CD4-positive, CD25-positive, alpha-beta regulatory T cell (primary cell): ENCODE measurements at places on chromosomes 3 and 15. TPM values are rescaled to one million over a fixed set of nuclear protein-coding genes. Genes with fewer than 3 reads are reported as not detected.

DNA sequence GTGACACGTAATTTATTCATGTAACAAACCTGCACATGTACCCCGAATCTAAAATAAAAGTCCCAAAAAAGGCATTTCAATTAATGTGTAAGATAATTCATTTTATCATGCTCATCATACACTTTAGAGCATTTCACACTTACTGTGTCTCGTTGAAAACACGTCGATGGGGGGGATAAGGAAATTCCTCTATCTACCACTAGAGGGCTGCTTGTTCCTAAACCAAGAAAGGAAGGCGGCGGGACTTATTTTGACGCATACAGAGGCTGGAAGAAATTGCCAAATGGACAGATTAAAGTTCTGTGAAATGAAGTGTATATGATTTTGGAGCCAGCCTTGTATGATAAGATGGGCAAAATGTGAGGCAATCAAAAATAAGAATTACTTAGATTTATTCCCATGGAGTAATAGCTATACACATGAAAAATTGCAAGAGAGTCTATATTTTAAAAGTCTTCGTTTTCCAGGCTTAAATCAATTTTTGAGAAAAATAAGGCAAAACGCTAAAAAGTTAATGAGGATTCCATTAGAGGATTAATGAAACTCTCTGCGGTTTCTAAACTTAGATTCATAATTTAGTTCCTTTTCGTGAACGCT lies 346.8 kb downstream of the CNTN3 start:
- no peaks in the 10 kb centered on the region for H3K36me3 ChIP-seq
- no peaks in the 10 kb centered on the region for H3K27me3 ChIP-seq
- DNase-seq, result peak; percentile 31
- H3K4me1 ChIP-seq, result no peaks in the 10 kb centered on the region

DNA sequence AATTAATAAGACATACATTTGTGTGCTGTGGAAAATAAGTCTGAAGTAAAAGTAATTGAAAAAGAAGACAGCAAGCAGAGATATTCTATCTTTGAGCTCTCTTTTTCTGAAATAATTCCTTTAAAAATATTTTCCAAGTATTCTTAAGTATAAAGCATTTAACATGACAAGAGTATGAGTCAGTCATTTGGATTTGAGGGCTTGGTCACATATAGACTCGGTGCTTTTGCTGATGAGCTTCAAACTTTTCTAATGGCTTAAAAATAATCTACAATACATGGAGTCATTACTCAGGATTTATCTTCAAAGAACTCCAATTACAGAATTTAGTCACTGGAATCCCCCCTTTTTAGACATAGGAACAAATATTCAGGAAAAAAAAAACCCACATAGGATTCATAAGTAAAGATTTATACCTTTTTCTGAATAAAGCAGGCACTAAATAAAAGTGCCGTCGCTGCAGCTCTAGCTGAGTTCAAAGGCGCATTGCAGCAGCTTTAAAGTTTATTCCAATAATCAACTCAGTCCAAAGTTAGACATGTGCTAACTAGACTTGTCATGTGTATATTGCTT lies 147.5 kb downstream of the CTNNB1 start:
- H3K27me3 ChIP-seq, result no peaks in the 10 kb centered on the region
- DNase-seq, result no peak
- H3K4me3 ChIP-seq, result no peak overlapping the region
- H3K4me1 ChIP-seq, result no peaks in the 10 kb centered on the region
- no peak overlapping the region for H3K27ac ChIP-seq
- no peaks in the 10 kb centered on the region for H3K36me3 ChIP-seq

DNA sequence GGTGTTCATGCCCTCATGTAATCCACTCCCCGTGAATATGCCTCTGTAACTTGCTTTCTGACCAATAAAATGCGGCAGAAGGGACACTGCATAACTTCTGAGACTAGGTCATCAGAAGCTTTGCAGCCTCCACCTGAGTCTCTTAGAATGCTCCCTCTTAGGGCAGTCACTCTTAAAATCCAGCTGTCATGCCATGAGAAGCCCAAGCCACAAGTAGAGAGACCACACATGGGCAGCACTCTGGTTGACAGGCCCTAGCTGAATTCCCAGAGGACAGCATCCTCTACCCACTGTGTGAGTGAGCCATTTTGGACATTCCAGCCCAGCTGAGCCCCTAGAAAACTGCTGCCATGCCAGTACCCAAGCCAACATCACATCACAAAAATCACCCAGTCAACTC lies 41.4 kb downstream of the SCAPER start:
- no peaks in the 10 kb centered on the region for H3K27me3 ChIP-seq
- no peak overlapping the region for H3K27ac ChIP-seq
- no peaks in the 10 kb centered on the region for H3K4me1 ChIP-seq
- no peaks in the 10 kb centered on the region for H3K36me3 ChIP-seq
- H3K4me3 ChIP-seq, result no peak overlapping the region
- no peak for DNase-seq

DNA sequence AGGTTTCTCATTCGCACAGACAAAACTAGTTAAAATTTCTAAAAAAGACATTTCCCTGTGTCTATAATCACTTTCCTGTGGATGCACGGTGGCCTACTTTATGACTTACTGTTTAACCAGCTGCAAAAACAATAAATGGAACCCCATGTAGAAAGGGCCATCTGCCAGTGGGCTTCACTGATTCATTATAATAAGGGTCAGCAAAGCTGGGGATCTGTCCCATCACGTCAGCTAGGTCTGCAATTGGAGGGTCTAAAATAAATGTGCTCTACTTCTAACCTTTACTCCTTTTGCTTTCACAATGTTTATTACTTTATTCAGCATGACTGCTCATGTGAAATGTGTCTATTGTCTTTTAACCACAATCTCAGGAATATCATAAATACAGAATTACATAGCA lies 43.1 kb upstream of the NMD3 start:
- no peaks in the 10 kb centered on the region for H3K4me1 ChIP-seq
- peaks cover 5% of the 10 kb centered on the region for H3K27me3 ChIP-seq
- H3K36me3 ChIP-seq, result no peaks in the 10 kb centered on the region

GRCh38 chr3:187740421-187741399 lies 4.6 kb downstream of the BCL6 start:
- H3K4me1 ChIP-seq, result peaks cover 77% of the 10 kb centered on the region
- no peaks in the 10 kb centered on the region for H3K36me3 ChIP-seq
- DNase-seq, result peak; percentile 50
- peak overlapping the region; percentile 97 for H3K4me3 ChIP-seq

DNA sequence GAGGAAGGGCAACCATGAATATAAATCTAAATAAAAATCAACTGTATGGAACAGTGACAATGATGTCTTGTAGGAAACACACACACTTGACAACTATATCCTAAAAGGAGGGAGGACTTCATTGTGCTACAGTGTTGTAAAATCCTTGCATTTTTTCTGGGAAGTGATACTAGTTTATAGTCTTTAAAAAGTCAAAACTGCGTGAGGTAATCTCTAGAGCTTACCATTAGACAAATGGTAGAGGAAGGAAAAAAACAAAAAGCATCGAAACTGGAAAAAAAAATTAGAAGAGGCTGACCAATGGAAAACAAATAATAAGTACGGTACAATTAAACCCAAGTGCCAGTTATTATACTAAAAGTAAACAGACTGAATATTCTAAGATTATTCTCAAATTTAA lies 38.7 kb downstream of the CHSY1 start:
- H3K27me3 ChIP-seq, result no peaks in the 10 kb centered on the region
- no peak for DNase-seq
- no peak overlapping the region for H3K27ac ChIP-seq
- H3K36me3 ChIP-seq, result no peaks in the 10 kb centered on the region
- H3K4me3 ChIP-seq, result no peak overlapping the region

FOXB1 gene
- 4.0 TPM for total RNA-seq

ITIH4 gene
- total RNA-seq, result 71.1 TPM

CCR9 gene
- total RNA-seq, result not detected

ATP8B4 gene
- total RNA-seq, result 2.8 TPM

IQCH gene
- total RNA-seq, result not detected

MKRN3 gene
- total RNA-seq, result 2.8 TPM
